ENCODE measurements at places on chromosomes 1 and 21. TPM values are rescaled to one million over a fixed set of nuclear protein-coding genes. Genes with fewer than 3 reads are reported as not detected.

KRTAP12-2 gene
- not detected for total RNA-seq

GRCh38 chr21:35528116-35529042, 479.3 kb upstream of the RUNX1 start:
- no peak for DNase-seq

DNA sequence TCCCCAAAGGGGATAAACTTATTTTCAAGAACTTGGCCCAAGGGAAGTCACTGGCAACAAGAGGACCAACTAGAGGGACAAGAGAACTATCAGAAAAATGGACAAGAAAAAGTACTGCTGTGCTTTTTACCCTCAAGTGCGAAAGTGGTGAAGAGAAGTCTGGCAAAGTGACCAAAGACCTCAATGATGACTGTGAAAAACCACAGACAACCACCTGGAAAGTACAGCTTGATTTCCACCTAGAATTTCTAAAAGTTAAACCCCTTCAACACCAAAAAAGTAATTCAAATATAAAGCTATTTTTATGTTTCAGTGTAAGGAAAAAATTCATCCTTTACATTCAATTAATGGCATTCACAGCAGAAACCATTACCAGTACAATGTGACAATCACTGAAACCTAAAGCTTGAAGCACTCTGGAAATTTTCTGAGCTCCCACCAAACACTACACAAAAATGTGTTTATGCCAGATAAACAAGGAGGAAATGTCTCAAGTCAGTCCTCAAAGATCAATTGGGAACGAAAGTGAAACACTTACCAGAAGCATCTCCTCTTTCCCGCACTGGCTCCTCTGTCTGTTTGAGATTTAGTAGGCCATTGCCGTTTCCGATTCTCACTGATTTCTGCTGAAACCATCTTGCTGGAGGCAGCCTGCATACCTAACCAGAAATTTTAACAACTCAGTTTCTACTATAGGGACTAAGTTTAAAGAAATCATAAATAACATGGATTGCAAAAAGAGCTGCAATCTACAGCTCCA, 8.3 kb downstream of the SDE2 start:
- no peak for DNase-seq

- DNase-seq = no peak
These were observed 95.6 kb upstream of the ADAMTS5 start for GRCh38 chr21:27062443-27062842.

NPHS2 gene
- total RNA-seq = not detected

DNA sequence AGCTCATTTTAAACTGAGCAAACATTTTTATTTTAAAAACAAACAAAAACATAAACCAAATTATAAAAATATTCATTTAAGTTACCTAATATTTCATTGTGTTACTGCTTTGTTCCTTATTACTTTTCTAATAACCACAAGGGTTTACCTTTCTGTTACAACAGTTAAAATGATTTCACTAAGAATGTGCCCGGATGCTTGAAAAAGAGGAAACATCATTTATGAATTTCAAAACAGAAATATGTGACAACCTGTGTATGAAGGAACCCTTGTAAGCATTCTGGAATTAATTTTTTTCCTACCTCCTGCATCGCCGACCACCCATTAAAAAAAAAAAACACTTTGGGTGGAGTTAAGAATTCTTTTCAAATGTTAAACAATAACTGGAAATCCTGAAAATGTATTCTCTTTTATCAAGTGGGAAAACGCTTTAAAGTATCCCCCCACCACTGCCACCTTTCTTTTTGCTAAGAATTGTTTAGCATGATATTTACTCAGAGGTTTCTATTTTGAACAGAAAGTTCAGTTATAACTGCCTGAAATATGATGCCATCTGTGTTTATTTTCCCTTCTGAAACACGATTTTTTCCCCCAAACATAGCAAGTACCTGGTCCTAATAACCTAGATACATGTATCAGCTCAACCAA, 9.1 kb downstream of the CYYR1 start:
- DNase-seq = no peak

CASQ1 gene
- not detected for total RNA-seq
